ENCODE measurements at places on chromosomes 11 and 22. TPM values are rescaled to one million over a fixed set of nuclear protein-coding genes. Genes with fewer than 3 reads are reported as not detected.
A peak's percentile ranks its signal among the peaks of the same experiment; 100 is the strongest.

GRCh38 chr22:25067851-25068421, 115.4 kb downstream of the KIAA1671 start:
- H3K4me3 ChIP-seq: peak overlapping the region; percentile 86
- H3K27ac ChIP-seq: peak overlapping the region; percentile 97
- DNase-seq: peak; percentile 82
- no peaks in the 10 kb centered on the region for H3K27me3 ChIP-seq
- peaks cover 2% of the 10 kb centered on the region for H3K36me3 ChIP-seq
- H3K4me1 ChIP-seq: peaks cover 67% of the 10 kb centered on the region

GRCh38 chr11:11318961-11319360, 34.1 kb downstream of the CSNK2A3 start:
- H3K27me3 ChIP-seq: peaks cover 2% of the 10 kb centered on the region
- no peak overlapping the region for H3K4me3 ChIP-seq
- no peaks in the 10 kb centered on the region for H3K36me3 ChIP-seq
- H3K27ac ChIP-seq: no peak overlapping the region
- DNase-seq: no peak

- H3K36me3 ChIP-seq: no peaks in the 10 kb centered on the region
- peaks cover 25% of the 10 kb centered on the region for H3K27me3 ChIP-seq
- H3K4me1 ChIP-seq: no peaks in the 10 kb centered on the region
- no peak overlapping the region for H3K27ac ChIP-seq
- DNase-seq: no peak
- H3K4me3 ChIP-seq: no peak overlapping the region
Measured at GRCh38 chr11:121722431-121723245, 269.9 kb upstream of the SORL1-AS1 start.

GRCh38 chr11:24739637-24740036, 242.8 kb downstream of the LUZP2 start:
- no peaks in the 10 kb centered on the region for H3K27me3 ChIP-seq
- DNase-seq: no peak
- no peak overlapping the region for H3K4me3 ChIP-seq
- H3K27ac ChIP-seq: no peak overlapping the region
- no peaks in the 10 kb centered on the region for H3K4me1 ChIP-seq

DNA sequence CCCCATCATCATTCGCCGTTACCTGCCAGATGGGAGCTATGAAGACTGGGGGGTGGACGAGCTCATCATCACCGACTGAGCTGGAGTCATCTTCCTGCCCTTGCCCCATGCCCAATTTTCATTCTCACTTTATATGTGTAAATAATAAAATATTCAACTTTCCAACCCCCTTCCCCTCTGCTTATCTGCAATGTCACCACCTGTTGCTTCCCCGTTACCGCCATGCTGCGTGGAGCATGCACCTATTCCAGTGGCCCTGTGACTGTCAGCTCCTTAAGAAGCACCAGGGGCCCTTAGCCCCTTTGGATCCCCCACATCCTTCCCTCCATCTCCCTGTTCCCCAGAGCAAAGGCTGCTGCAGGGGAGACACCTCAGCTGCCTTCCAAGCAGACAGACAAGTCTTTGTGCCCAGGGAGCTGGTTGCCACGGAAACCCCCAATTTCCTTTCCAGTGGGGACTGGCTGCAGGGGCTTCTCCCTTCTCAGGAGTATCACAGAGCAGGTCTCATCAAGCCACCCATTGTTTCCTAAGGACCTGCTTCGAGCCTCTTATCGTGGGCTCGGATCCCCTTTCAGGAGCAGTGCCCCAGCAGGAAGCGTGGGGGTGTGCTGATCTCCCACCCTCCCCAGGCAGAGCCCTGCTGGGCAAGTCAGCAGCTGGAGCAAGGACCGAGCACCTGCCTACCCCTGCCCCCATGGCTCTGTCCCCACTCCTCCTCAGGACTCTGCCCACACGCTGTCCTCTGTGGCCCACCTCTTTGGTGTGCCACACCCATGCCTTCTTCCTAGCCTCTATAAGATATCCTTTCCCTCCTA, 14.3 kb downstream of the POLR2F start:
- no peaks in the 10 kb centered on the region for H3K27me3 ChIP-seq
- no peak overlapping the region for H3K27ac ChIP-seq
- no peak for DNase-seq
- H3K36me3 ChIP-seq: peaks cover 9% of the 10 kb centered on the region

The TP53AIP1 gene
- not detected for total RNA-seq

The OR2D2 gene
- not detected for total RNA-seq
